ENCODE measurements at places on chromosomes 7 and 10.

- no peak for DNase-seq
Measured at GRCh38 chr7:142889816-142890215, 4.3 kb upstream of the TRPV6 start.

DNA sequence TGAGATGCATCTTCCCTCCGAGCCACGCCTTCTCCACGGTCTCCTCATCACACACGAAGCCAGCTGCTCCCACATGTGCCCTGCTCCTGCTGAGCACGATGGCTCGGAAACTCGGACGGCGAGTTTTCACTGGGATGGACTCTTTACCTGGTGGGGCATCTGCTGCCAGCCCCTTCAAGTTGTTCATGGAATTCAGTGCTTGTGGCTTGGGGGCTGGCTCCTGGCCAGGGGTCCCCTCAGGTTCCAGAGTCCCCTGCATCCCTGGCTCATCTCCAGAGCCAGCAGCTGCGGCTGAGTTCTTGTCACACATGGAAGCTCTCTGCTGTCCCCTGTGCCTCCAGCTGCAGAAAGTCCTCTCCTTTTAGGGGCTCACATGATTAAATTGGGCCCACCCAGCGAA is 654.0 kb downstream of the SDK1 start:
- DNase-seq = no peak

DNA sequence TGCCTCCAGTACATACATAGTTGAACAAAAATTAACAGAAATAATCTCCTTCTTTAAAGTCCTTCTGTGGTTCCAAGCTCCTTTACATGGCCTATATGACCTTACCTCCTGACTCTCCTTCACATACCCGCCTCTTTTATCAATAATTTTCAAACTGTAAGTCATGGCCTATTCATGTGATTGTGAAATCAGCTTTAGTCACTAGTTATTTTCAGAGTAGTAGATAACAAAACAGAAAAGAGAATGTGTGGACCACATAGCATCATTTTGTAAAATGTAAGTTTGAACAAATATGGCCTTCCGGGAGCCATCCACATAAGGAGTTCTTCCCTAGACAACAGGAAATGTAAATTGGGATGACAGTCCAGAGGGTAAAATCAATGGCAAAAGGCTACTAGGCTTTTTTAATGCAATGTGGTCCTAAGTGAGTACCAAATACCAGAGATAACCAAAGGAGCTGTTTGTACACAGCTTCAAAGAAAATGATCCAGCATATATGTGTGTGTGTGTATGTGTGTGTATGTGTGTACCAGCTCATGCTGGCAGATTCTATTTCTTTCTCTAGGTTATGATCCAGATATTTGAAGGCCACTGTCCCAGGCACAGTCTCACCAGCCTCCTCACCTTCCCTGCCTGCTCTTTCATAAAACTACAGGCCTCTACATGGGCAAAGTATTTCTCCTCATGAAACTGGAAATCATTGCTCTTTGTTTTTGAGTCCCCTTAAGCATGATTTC is 12.3 kb upstream of the FAM133B start:
- DNase-seq = no peak

DNA sequence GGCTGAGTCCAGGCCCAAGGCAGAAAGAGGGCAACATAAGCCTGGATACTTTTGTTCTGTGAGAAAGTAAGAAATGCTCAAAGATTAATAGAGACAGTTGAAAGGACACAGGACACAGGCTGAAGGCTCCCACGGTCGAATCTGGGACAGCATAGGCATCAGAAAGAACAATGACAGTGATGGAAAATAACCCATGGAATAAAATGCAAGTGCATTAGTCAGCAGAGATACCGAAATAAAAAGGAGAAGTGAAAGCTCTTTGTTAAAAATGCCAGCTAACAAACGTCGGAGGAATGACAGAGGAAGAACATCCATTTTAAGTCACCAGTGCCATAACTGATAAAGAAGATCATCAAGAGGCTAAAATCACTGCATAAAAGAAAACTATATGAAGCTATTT is 19.6 kb upstream of the AGAP5 start:
- no peak for DNase-seq

GRCh38 chr7:93262535-93262934 is 30.4 kb downstream of the VPS50 start:
- no peak for DNase-seq

DNA sequence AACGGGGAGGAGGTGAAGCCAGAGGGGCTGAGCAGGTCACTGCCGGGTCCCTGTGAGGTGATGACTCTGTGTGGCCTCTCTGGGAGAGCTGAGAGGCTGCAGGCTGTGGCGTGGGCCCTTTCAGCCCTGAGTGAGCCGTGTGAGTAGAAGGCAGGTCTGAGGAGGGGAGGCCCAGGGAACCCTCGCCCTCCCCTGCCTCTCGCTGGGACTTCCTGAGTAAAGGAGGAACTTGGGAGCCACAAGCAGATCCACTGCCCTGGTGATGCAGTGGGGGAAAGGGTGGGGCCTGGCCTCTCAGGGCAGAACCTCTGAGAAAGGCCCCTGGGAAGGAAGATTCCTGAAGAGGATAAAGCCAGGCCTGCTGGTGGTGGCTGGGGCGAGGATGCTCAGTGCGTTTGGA is 22.8 kb downstream of the EEPD1 start:
- no peak for DNase-seq

GRCh38 chr10:17872191-17873091 is 63.3 kb downstream of the MRC1 start:
- peak; percentile 60 for DNase-seq

- no peak for DNase-seq
Measured at GRCh38 chr7:17307969-17308648, 9.7 kb downstream of the AHR start.

DNA sequence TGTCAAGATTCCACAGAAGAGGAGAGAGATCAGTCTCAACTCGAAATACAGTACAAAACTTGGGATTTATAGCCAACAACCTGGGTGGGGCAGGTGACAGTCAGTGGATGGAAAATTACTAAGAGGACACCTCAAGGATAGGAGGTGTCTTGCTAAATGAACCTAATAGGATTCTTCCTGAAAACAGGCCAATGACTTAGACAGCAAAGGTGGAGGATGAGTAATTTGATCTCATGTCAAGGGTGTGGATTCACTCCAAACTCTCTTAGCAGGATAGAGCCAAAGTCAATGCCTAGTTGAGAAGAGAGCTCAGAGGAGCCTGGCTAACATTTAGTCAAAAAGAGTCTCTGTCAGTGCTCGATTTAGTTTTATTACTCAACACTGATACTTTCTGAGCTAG is 106.7 kb upstream of the INSYN2A start:
- DNase-seq = no peak

DNA sequence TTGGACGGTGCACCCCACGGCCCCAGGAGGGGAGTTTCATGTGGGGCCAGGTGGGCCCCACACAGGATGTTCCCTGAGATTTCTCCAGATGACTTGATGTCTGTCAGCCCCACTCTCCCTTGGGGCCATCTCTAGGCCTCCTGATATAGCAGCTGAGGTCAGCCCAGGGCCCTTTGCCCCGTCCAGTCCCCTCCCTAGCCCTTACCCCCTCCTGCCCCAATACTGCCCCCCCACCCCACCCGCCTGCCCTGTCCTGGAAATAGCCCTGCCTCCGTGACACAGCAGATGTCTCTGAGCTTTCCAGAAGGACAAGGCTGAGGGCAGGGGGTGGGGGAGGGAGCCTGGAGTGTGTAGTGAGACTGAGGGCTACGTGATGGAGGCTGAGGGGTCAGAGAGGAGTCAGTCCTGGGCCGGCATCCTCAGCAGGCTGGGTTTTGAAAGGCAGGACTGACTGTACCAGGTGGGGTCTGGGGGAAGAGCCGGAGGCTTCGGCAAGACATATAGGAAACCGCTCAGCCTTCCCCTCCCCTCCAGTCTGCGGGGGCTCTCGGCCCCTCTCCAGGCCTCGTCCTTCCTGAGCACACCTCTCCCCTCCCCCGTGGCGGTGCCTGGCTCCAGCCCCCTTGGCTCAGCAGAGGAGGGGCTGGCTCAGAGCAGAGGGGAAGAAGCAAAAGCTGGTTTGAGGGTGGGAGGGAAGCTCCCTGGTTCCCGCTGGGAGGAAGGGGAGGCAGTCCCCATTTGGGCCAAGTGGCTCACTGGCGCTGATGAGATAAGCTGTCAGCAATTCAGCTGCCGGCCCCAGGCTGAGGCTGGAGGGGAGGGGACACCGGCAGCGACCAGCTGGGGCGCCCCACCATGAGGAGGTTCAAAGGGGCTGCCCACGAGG is 2.0 kb downstream of the FLNC start:
- peak; percentile 6 for DNase-seq

DNA sequence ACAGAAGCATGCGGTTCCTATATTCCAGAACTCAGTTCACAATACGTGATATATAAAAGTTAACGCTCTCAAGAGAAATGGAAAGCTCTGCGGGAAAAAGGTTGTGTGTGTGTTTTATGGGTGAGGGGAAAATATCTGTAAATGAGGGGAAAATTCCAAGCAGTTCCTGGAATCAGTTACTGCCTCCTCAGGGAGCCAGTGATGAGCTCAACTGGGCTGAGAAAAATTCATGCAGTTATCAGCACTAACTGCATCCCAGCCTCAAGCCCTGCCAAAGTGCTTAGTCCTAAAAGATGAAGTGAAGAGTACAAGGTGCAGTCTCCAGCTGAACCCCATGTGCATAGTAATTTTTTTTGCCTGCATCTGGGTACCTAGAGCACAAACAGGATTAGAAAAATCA is 191.9 kb downstream of the CDK14 start:
- peak; percentile 15 for DNase-seq

DNA sequence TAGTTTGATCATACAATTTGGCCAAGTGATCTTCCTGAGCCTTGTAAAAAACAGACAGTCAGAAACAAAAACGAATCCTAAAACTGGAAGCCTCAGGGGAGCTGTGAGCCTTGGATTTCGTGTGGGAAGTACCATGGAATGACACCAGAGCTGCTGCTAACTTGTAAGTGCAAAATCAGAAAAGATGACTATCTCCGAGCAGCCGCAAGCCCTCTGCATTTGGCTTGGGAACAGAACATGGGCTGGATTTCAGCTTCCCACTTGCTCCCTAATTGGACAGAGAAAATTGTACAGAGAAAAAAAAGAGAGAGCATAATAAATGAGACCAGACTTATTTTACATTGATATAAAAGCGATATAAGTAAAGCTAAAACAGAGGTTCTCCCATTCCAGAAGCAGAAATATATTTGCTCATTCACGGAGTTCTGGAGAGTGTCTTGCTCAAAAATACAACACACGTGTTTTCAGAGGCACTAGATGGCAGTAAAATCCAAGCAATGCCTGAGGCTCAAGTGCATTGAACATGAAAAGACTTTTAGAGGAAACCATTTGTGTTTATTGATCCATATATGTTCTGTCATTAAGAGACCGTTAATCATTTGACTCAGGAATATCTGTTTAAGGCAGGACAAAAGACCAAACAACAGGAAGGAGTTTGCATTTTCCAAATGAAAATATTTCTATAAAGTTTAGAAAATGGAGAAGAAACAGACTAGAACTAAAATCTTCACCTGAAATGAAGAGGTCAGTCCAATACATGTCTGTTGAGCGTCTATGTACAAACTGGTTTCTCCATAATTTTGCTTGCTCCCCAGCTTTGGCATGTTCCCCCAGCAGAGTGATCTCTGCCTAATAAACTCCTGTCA is 78.3 kb upstream of the SLC26A5 start:
- DNase-seq = peak; percentile 44

DNA sequence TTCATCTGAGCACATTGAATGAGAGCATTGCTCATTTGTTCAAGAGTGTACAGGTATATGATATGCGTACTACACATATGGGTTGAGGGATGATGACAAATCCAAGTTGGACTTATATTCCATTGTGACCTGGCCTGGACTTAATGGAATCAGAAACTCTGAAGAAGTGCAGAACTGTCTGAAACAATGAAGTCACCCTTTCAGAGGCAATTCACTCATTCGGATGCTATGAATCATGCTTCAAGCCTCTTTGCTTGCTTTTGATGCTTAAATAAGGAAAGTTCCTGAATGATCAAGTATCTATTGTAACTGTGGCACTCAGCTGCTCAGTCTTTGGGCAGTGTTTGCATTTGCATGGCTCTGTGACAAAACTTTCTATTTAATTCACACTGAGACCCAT is 93.4 kb downstream of the ZNF365 start:
- DNase-seq = no peak

DNA sequence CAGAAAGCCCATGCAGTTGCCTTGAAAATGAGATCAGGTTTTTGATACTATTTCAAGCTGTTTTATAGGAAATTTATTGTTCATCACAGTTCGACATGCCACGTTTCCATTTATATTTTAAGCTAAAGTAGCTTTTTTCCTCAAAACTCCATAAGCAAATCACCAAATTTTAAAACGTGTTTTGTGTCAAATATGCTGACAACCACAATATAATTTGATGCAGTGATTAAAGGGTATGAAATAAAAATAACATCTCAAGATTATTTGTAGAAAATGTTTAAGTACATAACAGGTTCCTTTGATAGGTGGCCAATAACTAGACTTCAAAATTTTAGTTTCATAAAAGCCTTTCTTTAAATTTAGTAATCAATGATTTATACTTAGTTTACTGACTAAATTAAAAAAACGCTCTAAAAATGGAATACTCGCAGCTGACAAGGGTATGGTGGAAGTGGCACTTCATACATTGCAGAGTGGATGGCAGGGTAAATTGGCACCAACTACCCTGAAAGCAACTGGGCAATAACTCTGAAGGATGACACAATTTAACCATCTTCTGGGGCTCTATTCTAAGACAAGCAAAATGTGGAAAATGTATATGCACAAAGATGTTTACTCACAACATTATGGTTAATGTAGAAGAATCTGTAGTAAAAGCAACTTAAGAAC is 481.6 kb downstream of the TNS3 start:
- DNase-seq = no peak

- no peak for DNase-seq
Measured at GRCh38 chr10:120979435-120980278, 128.5 kb downstream of the WDR11 start.

DNA sequence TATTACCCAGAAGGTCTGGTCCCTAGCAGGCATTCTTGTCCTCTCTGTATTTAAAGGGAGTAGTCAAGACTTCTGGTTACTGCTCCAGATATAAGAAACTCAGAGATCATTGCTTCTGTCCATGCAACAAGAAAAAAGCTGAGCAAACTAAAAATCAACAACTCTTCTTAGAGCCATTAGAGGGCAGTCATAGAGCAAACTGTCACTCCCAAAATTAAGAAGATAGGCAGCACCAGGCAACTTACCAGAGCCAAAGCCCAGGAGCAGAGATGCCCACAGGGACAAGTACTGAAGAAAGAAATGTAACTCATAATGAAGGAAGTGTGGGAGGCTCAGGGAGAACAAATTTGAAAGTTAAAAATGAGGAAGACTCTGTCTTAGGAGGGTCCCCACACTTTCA is 472.9 kb upstream of the COBL start:
- DNase-seq = no peak

GRCh38 chr10:62545160-62546066 is 171.2 kb downstream of the ZNF365 start:
- no peak for DNase-seq

GRCh38 chr10:17026686-17027485 is 102.7 kb downstream of the CUBN start:
- no peak for DNase-seq

- peak; percentile 47 for DNase-seq
Measured at GRCh38 chr7:125061776-125062397, 132.3 kb upstream of the POT1 start.

DNA sequence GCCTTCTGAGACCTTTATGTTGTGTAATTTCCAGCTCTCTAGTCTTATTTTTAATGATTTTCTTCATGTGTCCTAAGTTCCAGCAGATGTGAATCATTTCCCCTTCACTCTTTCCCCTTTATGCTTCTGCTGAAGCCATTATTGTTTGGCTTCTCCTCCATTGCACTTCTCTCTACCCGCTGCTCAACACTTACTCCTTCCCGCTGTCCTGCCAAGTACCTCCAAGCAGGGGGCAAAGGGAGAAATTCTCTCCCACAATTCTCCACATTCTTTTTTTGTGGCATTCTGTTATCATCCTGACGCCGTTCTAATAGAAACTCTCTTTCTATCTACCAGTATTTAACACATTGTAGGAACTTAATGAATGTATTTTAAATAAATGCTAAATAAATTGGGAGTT is 388.9 kb upstream of the TPK1 start:
- DNase-seq = no peak

Data from NCI-H446 (cell line).